ENCODE measurements at places on chromosomes 3 and 15. TPM values are rescaled to one million over a fixed set of nuclear protein-coding genes. Genes with fewer than 3 reads are reported as not detected.

ATP2C1 gene
- 59.1 TPM for total RNA-seq

FBXW12 gene
- total RNA-seq: 0.14 TPM

LRRC28 gene
- 16.7 TPM for total RNA-seq

SLC24A5 gene
- total RNA-seq: not detected

GOLGA8K gene
- 0.62 TPM for total RNA-seq

GOLGA8M gene
- total RNA-seq: 0.54 TPM

CFAP161 gene
- not detected for total RNA-seq

C2CD4B gene
- 0.58 TPM for total RNA-seq

GRCh38 chr3:166388321-166388720, 551.1 kb upstream of the BCHE start:
- H3K4me1 ChIP-seq: no peaks in the 10 kb centered on the region
- no peak overlapping the region for H3K4me3 ChIP-seq
- H3K36me3 ChIP-seq: no peaks in the 10 kb centered on the region
- no peak overlapping the region for H3K27ac ChIP-seq

DNA sequence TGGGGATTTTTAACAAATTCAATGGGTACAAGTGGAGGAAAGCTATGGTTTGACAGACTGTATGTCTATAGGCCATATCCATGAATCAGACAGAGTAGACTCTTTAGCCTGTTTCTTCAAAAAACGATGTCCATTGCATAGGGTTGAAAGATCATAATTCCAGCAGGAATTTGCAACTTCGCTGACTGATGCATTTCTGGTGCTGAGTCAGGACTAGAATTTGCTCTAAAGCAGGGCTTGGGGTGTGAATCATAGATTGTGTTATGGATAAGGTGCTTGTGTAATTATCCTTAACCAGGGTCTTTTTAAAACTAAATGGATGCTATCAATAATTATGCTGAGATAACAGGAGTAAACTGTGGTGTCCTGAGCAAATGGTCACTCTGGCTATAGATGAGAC, 200.4 kb upstream of the TBC1D5 start:
- no peaks in the 10 kb centered on the region for H3K4me1 ChIP-seq
- no peaks in the 10 kb centered on the region for H3K36me3 ChIP-seq
- no peak overlapping the region for H3K4me3 ChIP-seq
- H3K27ac ChIP-seq: no peak overlapping the region
- peaks cover 12% of the 10 kb centered on the region for H3K27me3 ChIP-seq

DNA sequence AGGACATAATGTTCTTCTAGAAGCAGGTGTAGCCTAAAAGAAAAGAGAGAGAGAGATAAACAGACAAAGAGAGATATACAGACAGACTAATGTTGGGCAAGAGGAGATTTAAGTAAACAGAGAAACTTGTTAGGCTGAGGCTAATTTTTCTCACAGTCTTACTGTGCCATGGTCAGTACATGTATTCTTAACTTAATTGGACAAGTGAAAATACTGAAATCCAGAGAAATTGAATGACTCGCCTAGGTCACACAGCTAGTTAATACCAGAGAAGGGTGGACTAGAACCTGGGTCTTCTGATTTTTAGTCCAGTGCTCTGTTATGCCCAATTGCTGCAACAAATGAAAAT, 6.7 kb upstream of the ZNF609 start:
- no peaks in the 10 kb centered on the region for H3K27me3 ChIP-seq
- H3K27ac ChIP-seq: no peak overlapping the region
- H3K4me1 ChIP-seq: peaks cover 28% of the 10 kb centered on the region
- no peak overlapping the region for H3K4me3 ChIP-seq
- H3K36me3 ChIP-seq: peaks cover 19% of the 10 kb centered on the region
- DNase-seq: no peak

DNA sequence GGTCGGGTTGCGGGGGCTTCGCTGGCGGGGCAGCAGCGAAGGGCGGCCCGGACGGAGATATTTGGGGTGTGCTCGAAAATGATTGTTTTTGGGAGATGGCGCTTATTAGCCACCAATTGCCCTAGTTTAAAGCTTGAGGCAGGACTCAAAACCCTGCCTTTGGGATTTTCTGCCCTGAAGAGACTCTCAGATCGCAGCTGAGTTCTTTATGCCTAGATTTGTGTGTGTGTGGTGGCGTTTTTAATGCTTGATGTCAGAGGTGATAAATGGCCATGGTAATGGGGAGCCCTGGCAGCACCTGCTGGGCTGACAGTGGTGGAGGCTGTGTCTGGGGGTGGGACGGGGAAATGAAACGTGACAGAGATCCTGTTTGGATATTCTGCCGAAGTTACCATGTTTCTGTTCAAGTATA, 604 bp downstream of the KCTD6 start:
- DNase-seq: peak; percentile 75
- peaks cover 37% of the 10 kb centered on the region for H3K27me3 ChIP-seq
- H3K4me3 ChIP-seq: peak overlapping the region; percentile 91
- peaks cover 23% of the 10 kb centered on the region for H3K4me1 ChIP-seq
- H3K36me3 ChIP-seq: peaks cover 2% of the 10 kb centered on the region
- peak overlapping the region; percentile 86 for H3K27ac ChIP-seq

- no peak overlapping the region for H3K27ac ChIP-seq
- no peak overlapping the region for H3K4me3 ChIP-seq
- H3K36me3 ChIP-seq: no peaks in the 10 kb centered on the region
- peaks cover 1% of the 10 kb centered on the region for H3K27me3 ChIP-seq
- DNase-seq: no peak
- no peaks in the 10 kb centered on the region for H3K4me1 ChIP-seq
Measured at GRCh38 chr3:33877187-33877586, 78.8 kb downstream of the PDCD6IP start.

GRCh38 chr3:146529021-146529420, 15.4 kb downstream of the PLSCR1 start:
- no peak overlapping the region for H3K4me3 ChIP-seq
- H3K27me3 ChIP-seq: no peaks in the 10 kb centered on the region
- peaks cover 46% of the 10 kb centered on the region for H3K36me3 ChIP-seq
- DNase-seq: no peak
- peaks cover 19% of the 10 kb centered on the region for H3K4me1 ChIP-seq

- H3K27ac ChIP-seq: peak overlapping the region; percentile 98
- H3K4me3 ChIP-seq: peak overlapping the region; percentile 95
- peaks cover 21% of the 10 kb centered on the region for H3K36me3 ChIP-seq
- DNase-seq: peak; percentile 97
- H3K4me1 ChIP-seq: peaks cover 20% of the 10 kb centered on the region
Measured at GRCh38 chr15:74598126-74598842, 17.4 kb upstream of the CLK3 start.

- no peak overlapping the region for H3K27ac ChIP-seq
- no peaks in the 10 kb centered on the region for H3K4me1 ChIP-seq
- no peak overlapping the region for H3K4me3 ChIP-seq
- H3K27me3 ChIP-seq: peaks cover 15% of the 10 kb centered on the region
Measured at GRCh38 chr15:101805605-101806345, 2.5 kb downstream of the OR4F6 start.

DNA sequence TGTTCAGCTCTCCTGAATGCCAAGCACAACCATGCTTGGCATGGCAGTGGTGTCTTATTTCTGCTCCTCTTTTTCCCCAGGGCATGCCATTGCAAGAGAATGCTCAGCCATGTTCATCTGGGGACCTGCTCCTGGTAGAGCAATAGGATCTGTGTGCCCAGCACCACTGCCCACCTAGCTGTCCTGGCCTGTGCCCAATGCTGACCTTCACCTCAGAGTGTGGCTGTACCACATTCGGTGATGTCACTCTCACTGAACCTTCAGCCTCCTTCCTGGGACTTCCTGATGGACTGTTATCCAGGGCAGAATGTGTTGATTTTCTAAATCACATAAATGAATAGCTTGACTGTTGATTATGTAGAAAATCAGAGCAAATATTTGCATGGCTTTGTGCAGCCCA, 42.0 kb downstream of the AGTR1 start:
- no peaks in the 10 kb centered on the region for H3K27me3 ChIP-seq
- no peak overlapping the region for H3K4me3 ChIP-seq
- no peak for DNase-seq
- no peaks in the 10 kb centered on the region for H3K36me3 ChIP-seq

GRCh38 chr15:81292523-81293001, 31.4 kb downstream of the STARD5 start:
- H3K27ac ChIP-seq: peak overlapping the region; percentile 95
- peak; percentile 85 for DNase-seq
- peak overlapping the region; percentile 94 for H3K4me3 ChIP-seq
- H3K4me1 ChIP-seq: peaks cover 73% of the 10 kb centered on the region
- H3K27me3 ChIP-seq: no peaks in the 10 kb centered on the region

DNA sequence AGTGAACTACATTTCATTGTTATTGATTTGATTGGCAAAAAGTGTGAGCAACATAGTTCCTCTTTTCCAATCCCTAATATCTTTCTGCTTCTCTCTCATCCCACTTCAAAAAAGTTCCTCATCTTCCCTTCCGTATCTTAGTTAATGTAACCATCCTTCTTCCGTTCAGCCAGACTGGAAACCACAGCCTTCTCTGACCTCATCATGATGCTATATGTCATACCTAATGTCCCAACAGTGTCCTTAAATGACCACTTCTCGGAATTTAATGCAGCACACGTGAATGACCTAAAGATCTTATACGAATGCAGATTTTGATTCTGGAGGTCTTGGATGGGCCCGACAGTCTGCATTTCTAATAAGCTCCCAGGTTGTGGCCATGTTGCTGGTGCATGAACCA, 320.3 kb upstream of the SATB1 start:
- H3K27me3 ChIP-seq: no peaks in the 10 kb centered on the region
- peaks cover 61% of the 10 kb centered on the region for H3K4me1 ChIP-seq
- H3K4me3 ChIP-seq: peak overlapping the region; percentile 63
- H3K36me3 ChIP-seq: peaks cover 2% of the 10 kb centered on the region
- H3K27ac ChIP-seq: peak overlapping the region; percentile 90

DNA sequence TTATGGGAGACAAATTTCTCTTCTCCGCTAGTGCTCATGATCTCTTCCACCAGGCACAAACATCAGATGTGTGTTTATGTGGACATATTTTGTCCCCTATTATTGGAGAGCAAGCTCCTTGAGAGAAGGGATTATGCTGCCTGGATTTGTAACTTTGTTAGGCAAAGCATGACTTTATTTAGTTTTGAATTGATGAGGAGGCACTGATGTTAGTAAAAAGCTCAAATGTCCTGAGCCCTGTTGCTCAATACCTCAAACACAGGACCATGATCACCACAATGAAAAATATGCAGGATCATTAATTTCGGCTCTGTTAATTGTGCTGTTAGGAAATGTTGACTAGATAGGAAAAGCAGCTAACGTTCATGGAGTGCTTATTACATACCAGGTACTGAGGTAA, 29.1 kb downstream of the SCG5 start:
- peaks cover 4% of the 10 kb centered on the region for H3K36me3 ChIP-seq
- H3K4me3 ChIP-seq: no peak overlapping the region
- H3K27ac ChIP-seq: no peak overlapping the region

GRCh38 chr15:23857028-23857641, 170.0 kb upstream of the NDN start:
- H3K36me3 ChIP-seq: no peaks in the 10 kb centered on the region
- H3K27me3 ChIP-seq: no peaks in the 10 kb centered on the region
- H3K4me3 ChIP-seq: no peak overlapping the region
- no peak for DNase-seq
- H3K4me1 ChIP-seq: no peaks in the 10 kb centered on the region

- H3K36me3 ChIP-seq: peaks cover 33% of the 10 kb centered on the region
- peaks cover 8% of the 10 kb centered on the region for H3K4me1 ChIP-seq
- H3K27ac ChIP-seq: no peak overlapping the region
- no peaks in the 10 kb centered on the region for H3K27me3 ChIP-seq
- DNase-seq: no peak
- H3K4me3 ChIP-seq: no peak overlapping the region
Measured at GRCh38 chr3:57659004-57659673, 33.7 kb downstream of the DENND6A start.

DNA sequence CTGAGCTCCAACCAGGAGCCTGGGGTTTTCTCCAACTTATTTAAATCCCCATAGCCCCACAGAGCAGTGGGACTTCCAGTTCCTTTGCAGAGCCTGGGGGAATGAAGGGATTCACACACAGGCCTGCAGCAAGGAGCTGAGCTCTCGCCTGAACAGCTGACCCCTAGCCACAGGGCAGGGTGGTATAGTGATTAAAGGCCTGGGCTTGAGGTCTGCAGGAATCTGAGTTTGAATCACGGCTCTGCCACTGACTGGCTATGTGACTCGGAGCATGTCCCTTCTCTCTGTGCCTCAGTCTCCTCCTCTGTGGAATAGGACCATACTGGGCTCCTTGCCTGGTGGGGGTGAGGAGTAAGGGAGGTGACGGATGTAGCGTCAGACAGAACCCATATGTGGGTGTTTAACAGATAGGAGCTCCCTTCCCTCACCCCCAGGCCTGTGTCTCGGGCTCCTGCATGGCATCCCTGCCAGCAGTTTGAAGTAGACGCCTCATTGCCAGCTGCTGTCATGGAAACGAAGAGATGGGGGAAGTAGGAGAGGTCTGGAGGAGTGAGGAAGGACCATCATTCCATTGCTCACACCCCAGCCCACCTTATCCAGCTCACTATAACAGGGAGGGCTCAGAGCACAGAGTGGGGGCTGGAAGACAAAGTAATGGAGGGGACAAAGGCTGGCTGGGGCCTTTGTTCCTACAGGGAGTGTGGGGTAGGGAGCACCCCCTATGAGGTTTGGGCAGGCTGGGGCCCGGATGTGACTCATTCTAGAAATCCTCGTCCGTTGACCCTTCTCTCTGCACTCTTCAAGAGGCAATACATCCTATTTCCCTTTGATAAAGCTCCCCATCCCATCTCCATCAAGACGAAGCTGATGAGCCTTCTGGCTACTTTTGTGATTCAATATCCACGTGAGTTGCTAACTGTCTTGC, 14.8 kb downstream of the HRH1 start:
- no peak for DNase-seq
- H3K4me1 ChIP-seq: no peaks in the 10 kb centered on the region
- H3K36me3 ChIP-seq: no peaks in the 10 kb centered on the region
- H3K27me3 ChIP-seq: peaks cover 9% of the 10 kb centered on the region
- no peak overlapping the region for H3K4me3 ChIP-seq
- no peak overlapping the region for H3K27ac ChIP-seq

All from activated CD4-positive, alpha-beta T cell treated with anti-CD3 and anti-CD28 coated beads, Interleukin-2, amount 10 ng/mL, durations not matched to agents 24 days and 14 days (primary cell).